IPS DF 6.9 (cell line): ENCODE measurements at places on chromosomes 12 and 14.

DNA sequence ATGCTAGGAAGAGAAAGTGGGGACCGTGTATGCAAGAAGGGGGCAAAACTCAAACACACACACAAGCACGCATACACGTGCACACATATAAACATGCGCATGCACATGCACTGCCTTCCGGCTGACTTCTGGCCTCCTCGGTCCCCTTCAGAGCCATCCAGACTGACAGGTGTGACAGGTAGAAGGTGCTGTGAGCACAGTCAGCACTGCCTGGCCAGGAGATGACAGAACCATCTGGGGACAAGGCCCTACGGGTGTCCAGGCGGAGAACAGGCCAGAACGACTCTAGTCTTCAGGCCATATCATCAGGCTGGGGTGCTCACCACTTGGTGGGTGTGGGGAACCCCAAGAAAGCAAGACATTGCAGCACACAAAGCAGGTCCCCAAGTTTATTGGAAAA, 7.3 kb downstream of the KRT83 start:
- DNase-seq, result no peak

GRCh38 chr14:58298477-58299400, at the start of gene ARID4A:
Gene ARID4A, plus strand, starts transcription at chr14:58298555. Its CDS starts 1,300 bp downstream, at chr14:58299855.
- DNase-seq, result no peak

DNA sequence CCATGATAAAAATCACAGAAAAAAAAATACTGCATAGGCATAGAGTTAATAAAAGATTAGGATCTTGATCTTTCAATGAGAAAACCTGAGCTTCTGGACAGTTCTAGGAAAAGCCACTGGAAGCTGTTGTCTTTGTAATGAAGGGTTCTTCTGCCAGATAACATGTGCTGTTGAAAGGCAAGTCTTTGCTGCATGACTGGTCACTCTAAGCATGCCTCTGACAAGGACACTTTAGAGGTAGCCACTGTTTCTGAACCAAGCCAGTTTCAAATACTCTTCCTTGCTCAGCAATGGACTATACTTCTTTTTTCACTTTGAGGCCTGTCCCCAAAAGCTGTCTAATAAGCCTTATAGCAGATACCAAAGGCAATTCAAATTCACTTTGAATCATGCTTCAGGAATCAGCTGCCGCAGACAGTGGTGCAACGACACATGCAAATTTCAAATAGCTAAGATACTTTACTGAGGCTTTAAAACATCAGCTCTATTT, 70.2 kb downstream of the BTG1 start:
- DNase-seq, result no peak

- DNase-seq, result no peak
Measured at GRCh38 chr12:3965046-3965445, 91.8 kb upstream of the PARP11 start.

DNA sequence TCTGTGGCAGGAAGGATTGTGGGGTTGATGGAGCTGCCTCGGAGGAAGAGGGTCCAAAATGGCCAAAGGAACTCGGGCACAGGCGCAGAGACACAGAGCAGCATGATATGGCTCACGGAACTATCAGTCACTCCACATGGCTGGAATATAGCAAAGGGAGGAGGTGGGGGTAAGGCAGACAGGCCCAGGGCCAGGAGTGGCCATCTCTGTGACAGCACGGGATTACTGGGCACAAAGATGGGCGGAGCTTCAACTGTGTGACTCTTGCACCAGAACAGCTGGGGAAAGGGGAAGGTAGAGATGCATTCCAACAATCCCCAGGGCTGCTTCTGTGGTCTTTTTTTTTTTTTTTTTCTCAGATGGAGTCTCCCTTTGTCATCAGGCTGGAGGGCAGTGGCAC, 24.8 kb upstream of the EML1 start:
- DNase-seq, result no peak

DNA sequence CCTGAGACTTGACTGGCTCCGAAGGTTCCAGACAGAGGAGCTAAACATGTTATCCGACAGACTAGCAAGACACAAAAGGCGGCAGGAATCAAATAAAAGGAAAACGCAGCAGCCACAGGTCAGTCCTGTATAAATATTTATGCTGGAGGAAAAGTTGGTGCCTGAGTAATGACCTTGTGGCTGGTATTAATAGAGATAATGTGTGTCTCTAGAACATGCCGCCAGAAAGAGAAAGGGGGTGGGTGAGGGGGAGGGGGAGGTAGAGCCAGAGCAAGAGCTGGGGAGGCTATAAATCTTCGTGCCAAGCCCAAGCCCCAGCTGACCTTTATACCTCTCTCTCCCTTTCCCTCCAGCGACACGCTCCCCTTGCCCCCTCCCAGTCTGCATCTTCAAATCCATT, 590.4 kb downstream of the MED13L start:
- DNase-seq, result no peak

DNA sequence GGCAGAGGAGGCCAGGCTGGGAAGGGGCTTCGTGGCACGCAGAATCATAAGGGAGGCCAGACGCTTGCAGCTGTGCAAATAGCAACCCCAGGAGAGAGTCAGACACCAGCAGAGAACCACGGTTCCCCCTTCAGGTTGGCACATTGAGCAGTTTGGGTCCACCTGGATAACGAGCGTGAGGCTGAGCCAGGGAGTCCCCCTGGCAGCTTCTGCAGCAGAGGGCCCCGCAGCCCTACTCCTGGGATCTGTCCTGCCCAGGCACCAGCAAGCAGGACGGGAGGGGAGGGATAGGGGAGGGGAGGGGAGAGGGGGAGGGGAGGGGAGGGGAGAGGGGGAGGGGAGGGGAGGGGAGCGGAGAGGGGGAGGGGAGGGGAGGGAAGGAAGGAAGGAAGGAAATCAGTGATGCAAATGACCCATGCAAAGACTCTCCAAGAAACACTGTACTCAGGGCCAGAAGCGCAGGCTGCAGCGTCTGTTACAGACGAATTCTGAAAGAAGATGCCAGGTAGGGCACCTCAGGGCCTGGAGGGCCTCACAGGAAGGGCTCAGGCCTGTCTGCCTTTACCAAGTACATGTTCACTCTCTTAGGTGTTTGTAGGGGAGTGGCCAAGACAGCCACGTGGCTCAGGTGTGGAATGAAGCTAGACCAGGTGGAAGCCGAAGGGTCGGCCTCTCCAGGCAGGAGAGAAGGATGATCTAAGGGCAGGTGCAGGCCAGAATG, 32.3 kb upstream of the MMP17 start:
- no peak for DNase-seq

GRCh38 chr12:76375939-76376338, 27.7 kb upstream of the BBS10 start:
- DNase-seq, result no peak

GRCh38 chr12:75721796-75722195, 210.4 kb upstream of the KRR1 start:
- no peak for DNase-seq

- no peak for DNase-seq
Measured at GRCh38 chr14:75823334-75823733, 158.5 kb downstream of the TGFB3 start.

GRCh38 chr14:25955772-25956171, 642.1 kb downstream of the NOVA1 start:
- no peak for DNase-seq

DNA sequence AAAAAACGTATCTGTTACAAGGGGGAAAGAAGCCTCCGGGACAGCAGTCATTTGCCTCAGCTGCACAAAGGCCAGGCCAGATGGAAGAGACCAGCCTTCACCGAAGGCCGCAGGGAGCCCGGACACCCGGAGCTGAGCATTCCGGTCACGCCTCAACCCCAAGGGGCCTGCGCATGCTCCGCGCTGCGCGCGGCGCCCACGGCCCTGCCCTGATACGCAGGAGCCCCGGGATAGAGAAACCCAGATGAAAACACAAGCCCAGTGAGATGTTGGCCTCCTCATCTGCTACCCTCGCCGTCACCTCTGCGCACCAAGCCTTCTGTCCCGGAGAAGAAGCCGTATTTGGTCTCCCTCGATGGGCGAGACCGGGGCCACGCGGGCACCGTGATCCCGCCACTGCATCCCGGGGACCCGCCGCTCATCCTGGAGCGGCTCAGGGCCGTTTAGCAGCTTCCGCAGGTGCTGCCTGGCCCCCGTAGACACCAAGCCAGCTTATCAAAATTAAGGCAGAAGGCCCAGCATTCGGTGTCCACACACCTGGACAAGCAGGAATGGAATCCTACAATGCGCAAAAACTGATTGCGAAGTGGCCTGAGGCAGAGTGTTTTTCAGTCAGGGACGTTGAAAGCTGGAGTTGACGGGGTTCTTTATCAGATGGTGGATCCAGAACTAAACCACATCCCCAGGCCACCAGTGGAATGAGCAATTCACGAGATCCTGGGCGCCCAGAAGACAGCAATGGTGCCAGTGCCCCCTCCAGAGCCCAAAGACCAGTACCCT, 2.6 kb downstream of the OR8S1 start:
- no peak for DNase-seq

GRCh38 chr14:53814392-53814791, 142.2 kb downstream of the BMP4 start:
- DNase-seq, result no peak

DNA sequence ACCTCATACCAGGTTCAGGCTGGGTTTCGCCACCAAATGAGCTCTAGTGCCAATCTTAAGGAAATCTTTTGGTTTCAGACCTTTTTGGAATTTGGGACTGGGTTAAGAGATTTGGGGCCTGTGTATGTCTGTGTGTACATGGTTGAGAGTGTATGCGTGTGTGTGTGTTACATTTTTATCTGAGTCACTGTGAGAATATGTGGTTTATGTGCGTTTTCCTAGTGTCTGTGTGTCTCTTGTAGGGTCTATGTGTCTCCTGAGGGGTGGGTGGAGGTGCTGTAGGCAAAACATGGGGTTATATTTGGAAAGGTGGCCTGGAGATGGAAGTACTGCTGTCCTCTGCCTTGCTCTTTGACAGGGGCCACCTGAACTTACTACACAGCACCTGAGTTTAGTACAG, 17.9 kb downstream of the C12orf43 start:
- DNase-seq, result no peak

DNA sequence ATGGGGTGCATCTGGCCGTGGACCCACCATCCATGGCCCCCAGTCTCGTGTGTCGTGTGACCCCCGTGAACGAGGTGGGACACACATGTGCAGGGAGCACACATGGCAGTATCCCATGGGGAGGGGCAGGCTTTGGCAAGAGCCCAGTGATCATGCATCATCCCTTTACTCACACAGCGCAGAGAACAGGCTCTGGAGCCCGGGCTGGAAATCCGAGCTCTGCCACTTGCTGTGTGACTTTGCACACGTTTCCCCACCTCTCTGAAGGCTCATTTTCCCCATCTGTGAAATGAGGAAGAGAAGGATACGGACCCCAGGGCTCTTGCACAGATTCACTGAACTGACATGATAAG, 119.9 kb downstream of the PHETA1 start:
- DNase-seq, result no peak

DNA sequence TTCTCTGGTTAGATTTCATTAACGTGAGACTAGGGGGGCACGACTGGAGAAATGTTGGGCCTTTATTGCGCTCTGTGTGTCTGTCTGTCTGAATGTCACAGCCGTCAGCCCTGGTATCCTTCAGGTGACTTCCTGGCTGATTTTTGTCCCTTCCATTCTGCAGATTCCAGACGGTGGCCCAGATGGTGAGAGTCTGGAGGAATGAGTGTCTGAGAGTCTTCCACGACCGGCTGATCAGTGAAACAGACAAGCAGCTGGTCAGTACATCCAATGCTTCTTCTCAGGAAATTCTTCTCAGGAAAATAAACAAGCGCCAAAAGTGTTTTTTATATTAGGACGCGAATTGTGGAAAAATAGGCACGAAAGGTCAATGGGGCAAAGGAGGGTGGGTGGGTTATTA, 93.5 kb downstream of the CCDC92 start:
- DNase-seq, result no peak

DNA sequence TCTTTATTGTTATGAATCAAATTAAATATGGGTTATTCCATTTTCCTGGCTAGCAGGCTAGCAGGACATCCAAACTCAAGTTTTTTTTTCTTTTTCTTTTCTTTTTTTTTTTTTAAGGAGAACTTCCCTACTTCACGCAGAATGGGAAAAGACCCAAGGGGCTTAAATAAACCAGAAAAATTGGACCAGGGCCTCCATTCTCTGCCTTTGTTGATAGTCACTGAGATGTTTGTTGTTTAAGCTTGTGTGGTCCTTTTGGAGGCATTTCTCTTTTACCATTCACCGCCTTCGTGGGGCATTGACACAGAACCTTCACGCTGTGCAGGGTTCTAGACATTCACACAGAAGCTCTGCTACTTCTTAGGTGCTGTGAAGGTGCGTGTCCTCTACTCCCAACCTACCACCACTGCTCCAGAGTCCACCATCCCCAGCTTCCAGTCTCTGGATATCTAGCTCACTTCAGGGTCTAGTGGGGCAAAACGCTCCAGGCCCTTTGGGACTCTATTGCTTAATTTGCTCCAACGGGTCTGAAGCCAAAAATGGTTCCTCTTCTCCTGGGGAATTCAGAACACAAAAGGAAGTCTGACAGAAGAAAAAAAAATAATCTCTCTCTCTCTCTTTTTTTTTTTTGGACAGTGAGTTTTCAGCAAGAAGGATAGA, 301.3 kb downstream of the AEBP2 start:
- no peak for DNase-seq

DNA sequence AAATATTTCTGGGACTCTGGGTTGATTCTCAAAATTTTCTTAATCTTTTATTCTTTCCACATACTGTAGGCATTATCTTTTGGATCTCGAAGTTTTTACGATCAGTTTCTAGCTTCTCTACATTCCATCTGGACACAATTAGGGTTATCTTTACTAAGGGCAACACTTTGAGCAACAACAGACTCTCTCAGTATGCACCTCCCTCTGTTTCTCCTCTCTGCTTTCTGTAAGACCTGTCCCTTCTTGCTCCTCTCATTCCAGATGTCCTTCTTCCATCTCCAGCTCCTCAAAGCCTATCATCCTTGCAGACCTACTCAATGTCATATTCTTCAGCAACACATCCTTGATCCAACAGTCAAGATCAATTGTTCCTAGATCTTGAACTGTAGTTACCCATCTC, 457.0 kb downstream of the SLC6A15 start:
- DNase-seq, result no peak

DNA sequence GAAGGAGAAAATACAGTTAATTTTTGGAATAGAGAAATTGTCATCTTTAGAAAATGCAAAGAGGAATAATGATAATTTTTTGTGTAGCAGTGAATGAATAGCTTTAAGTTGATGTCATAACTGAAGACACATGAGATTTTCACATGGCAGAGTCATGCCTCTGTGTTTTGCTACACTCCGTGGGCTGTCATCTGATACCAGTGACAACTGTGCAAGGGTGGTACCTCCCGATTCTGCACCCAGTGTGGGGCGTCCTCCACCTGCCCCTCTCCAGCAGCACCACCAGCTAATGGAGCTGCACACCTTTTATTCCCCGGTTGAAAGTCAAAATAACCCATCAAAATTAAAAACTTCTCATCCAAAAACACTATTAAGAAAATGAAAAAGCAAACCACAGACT, 47.2 kb downstream of the ANKRD9 start:
- DNase-seq, result no peak
